ENCODE measurements at places on chromosomes 7 and 10. TPM values are rescaled to one million over a fixed set of nuclear protein-coding genes. Genes with fewer than 3 reads are reported as not detected.

GRCh38 chr10:49526619-49527018, 12.3 kb downstream of the ERCC6 start:
- DNase-seq = no peak
- peaks cover 33% of the 10 kb centered on the region for H3K36me3 ChIP-seq
- H3K4me3 ChIP-seq = no peak overlapping the region
- peaks cover 1% of the 10 kb centered on the region for H3K4me1 ChIP-seq
- no peak overlapping the region for H3K27ac ChIP-seq

DNA sequence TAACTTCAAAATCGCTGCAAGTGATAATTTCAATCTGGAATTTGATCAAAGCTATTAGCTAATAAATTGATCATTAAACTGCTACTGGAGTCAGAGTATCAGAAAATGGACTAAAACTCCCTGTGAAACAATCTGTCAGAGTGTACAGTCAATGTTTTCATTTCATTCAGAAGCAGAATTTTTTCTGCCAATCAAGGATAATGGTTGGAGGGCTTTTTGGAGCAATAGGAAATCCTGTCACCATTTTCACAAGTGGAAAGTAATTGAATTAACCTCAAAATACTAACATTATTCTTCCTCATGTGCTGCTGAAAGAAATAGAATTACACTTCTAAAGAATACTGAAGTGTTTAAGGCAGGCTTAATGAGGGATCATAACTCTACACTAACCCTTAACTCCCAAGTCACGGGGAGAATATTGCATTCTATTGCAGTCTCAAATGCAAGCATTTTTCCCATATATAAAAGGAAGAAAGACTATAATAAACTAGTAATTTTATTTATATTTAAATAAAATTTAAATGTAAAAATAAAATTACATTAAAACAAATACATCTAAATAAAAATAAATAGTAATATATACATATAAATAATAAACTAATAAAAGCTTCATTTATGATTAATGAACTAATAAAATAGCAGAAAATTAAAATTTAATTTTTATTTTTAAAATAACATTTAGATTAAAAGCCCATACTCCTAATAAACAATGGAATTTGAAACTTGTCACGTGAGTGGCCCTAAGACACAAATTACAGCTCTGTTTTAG, 67.1 kb downstream of the SEMA3E start:
- no peak overlapping the region for H3K4me3 ChIP-seq
- DNase-seq = no peak
- no peaks in the 10 kb centered on the region for H3K27me3 ChIP-seq
- H3K36me3 ChIP-seq = no peaks in the 10 kb centered on the region
- no peak overlapping the region for H3K27ac ChIP-seq

DNA sequence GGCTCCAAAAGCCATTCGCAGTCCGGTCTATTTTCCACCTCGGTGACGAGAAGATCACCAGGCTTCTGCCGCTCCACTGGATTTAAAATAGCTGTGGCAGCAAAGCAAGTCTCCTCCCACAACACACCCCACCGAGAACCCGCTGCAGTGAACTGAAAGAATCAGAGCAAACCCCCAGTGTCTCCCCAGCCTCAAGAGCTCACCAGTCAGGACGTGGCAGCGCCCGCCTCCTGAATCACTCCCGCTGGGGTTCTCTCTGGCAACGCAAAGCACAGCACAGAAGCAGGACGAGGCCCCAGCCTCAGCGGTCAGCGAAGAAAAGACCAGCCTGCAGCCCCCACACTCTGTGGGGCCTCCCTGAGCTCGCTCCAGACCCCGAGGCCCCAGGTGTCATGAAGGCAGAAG, 126.1 kb upstream of the PPP2R2D start:
- H3K4me1 ChIP-seq = no peaks in the 10 kb centered on the region
- H3K27me3 ChIP-seq = no peaks in the 10 kb centered on the region
- no peak overlapping the region for H3K4me3 ChIP-seq
- no peak for DNase-seq
- H3K36me3 ChIP-seq = no peaks in the 10 kb centered on the region

GRCh38 chr10:100186253-100187212, 704 bp upstream of the ERLIN1 start:
- peak; percentile 36 for DNase-seq
- H3K27me3 ChIP-seq = no peaks in the 10 kb centered on the region
- H3K4me3 ChIP-seq = peak overlapping the region; percentile 99
- peaks cover 27% of the 10 kb centered on the region for H3K36me3 ChIP-seq
- peak overlapping the region; percentile 95 for H3K27ac ChIP-seq

Gene LDB3
- total RNA-seq = not detected

Gene JAKMIP3
- 0.28 TPM for total RNA-seq

- no peak overlapping the region for H3K4me3 ChIP-seq
- DNase-seq = no peak
- H3K27me3 ChIP-seq = peaks cover 29% of the 10 kb centered on the region
- peaks cover 3% of the 10 kb centered on the region for H3K4me1 ChIP-seq
Measured at GRCh38 chr10:61733358-61733940, 70.7 kb downstream of the CABCOCO1 start.
